Tibial nerve (tissue), 4 donors: ENCODE measurements at places on chromosomes 4 and X. TPM values are rescaled to one million over a fixed set of nuclear protein-coding genes. Genes with fewer than 3 reads are reported as not detected.

The BEND2 gene
- total RNA-seq, result not detected

DNA sequence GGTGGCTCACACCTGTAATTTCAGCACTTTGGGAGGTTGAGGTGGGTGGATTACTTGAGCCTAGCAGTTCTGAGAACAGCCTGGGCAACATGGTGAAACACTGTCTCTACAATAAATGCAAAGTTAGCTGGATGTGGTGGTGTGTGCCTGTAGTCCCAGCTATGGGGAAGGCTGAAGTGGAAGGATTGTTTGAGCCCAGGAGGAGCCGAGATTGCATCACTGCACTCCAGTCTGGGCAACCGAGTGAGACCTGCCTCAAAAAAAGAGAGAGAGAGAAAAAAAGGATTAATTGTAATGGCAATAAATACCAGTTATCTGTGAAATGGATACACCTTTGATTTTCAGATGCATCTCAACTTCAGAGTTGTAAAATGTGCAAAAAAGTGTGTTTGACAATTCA, 58.8 kb downstream of the SPRY1 start:
- no peak for DNase-seq

DNA sequence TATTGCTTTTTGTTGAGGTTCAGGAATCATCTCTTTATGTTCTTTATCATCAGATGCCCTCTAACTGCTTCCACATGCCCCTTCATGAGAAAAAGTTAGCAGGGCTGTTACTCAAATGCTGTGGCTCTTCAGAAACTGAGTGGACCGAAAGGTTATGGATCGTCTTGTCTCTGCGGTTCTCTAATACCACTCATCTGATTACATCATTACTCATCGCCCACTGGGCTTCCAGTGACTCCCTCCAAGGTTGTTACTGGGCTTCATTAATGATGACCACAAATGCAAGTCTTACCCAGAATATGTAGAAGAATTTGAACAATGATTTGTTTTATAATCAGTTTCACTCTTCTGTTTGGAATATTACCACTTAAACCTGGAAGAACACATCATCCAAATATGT, 67.7 kb downstream of the RWDD4 start:
- no peak for DNase-seq

GRCh38 chrX:10166248-10166716, 9.5 kb downstream of the CLCN4 start:
- DNase-seq, result no peak

- DNase-seq, result no peak
Observed at GRCh38 chr4:110245577-110245976, 47.2 kb upstream of the ELOVL6 start.

DNA sequence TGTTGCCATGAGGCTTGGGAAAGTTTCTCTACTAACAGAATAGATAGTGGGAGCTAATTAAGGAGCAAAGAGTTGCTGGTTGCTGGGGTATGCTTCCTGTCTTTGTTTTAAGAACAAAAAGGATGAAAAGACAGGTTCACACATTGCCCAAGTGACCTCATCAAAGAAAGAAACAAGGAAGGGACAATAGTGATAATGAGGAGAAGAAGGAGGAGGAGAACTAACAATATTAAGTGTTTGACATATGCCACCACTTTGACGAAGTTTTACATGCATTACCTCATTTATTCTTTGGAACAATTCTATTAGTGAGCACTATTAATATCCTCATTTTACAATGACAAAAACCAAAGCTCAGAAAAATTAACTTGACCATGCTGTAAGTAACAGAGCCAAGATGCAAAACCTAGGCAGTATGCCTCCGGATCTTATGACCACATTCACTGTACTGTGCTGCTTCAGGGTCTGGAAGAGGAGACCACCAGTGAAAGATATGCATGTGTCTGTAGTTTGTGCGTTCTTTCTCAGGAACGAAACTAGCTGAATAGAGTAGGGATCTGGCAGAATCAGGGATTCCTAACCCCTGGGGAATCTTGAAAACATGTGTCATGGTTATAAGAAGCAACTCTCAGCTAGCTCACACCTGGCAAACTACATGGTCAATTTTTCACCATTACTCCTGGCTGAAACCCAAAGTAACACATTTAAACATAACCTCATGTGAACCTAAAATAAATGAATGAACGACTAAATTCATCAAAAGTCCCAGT, 83.8 kb downstream of the MOSPD2 start:
- no peak for DNase-seq

DNA sequence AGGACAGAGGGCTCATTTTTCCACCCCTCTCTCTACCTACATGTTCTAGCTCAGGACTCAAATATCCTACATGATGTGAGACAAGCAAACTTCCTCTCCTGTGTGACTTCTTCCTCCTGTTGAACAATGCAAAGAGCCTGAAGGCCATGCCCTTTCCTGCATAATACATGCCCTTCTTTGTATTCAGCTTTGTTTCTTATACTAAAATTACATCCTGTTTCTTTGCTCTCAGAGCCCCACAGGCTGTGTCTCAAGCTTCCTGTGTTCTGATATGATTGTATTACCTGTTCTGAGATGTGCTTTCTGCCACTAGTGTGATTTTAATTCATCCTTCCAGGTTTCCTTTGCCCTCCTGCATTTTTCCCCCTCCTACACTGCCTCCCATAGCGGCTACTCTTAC, 166.4 kb upstream of the AFF2 start:
- no peak for DNase-seq

DNA sequence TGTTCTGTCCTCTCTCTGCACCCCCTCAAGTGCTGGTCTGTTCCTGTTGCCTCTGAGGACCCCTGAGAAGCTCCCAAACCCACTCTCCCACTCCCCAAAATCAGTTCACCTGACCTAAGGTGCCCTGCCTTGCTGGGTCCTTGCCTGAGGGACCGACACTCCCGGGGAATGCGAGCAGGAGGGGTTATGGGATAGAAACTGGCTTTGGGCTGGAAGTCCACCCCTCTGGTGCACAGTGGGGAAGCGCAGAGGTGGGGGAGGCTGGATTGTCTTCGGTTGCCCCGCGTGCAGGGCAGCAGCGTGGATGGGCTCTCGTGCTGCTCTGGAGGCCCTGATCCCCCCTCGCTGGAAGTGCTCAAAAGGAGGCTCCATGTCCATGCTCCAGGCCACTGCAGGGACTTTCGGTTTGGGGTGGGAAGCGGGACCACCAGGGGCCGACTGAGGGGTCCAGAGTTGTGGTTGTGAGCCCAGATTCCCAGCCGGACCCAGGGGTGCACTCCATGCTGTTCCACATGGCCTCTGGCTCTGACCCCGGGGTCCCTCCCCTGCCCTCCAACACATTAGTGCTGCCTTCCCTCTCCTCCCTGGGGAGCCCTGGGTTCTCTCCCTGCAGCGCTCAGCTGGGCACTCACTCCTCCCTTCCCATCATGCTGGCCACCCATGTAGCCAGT, 7.6 kb downstream of the SORCS2 start:
- DNase-seq, result no peak

DNA sequence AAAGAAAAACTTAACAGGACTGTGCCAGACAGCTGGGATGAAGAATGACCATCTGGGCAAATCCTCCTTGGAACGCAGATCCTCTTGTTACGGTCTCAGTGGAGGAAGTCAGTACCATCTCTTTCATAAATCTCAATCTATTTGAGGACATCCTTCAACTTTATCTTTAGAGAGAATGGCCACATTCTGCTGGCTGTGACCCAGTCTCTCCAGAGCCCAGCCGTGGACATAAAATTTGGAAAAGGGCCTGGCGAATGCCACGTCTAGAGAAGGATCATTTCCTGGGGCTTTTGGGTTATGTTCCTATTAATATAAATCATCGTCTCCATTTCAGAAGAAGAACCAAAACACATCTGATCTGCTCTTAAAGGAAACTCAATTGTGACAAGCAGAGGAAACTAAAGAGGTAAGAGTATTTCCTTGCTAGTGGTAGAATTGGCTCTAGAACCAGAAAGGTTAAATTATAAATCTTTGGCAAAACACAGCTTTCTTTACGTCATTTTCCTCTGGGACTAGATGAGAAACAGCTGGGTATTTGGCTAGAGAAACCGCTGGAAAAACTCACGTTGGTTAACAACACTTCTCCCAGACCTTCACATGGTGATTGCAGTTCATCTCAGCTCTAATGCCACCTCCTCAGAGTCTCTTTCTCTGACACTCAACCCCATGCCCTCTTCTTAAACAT, 164.7 kb downstream of the CHIC2 start:
- no peak for DNase-seq
